ENCODE measurements at places on chromosomes 6 and 20.

- no peak for DNase-seq
These were observed 47.3 kb upstream of the SASH1 start for GRCh38 chr6:148295261-148295887.

- no peak for DNase-seq
These were observed 360.4 kb upstream of the JARID2 start for GRCh38 chr6:14885498-14885897.

- DNase-seq, result no peak
These were observed 55.5 kb downstream of the FOXC1 start for GRCh38 chr6:1665214-1665613.

- DNase-seq, result no peak
These were observed 124.1 kb downstream of the PREX1 start for GRCh38 chr20:48703511-48704219.

DNA sequence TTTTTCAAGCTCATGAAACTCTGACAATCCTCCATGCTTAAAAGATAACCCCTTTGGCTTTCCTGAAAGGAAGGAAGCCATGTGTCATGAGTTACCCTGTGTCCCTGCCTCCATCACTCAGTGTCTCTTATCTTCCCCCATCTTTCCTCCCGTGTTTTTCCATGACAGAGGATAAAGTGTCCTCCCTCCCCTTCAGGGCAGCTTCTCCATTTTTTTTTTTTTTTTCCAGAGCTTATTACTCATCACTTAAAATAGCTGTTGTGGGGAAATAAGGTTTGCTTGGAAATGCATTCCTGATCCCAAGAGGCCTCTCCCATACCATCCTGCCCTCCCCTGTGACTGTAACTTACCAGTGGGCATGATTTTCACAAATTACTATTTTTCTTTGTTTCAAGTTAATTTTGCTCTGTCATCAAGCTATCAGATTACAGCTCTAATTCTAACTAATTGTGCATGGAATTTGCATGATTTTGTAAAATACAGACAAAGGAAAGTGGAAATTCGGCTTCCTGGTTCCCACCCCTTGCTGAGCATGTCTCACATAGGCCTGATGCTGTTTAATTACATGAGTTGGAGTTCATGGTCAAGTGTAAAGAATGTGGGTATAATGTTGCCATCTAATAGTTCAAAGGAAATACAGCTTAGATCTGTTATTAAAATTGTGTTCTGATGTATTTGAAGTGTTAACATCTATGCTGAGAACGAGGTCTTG, 614.5 kb upstream of the FLRT3 start:
- no peak for DNase-seq

GRCh38 chr6:157198425-157199279, 124.7 kb downstream of the TMEM242 start:
- no peak for DNase-seq

- no peak for DNase-seq
These were observed 12.1 kb upstream of the RGS17 start for GRCh38 chr6:153143200-153143599.

All from activated CD4-positive, alpha-beta T cell treated with anti-CD3 and anti-CD28 coated beads for 36 hours (primary cell).